CD4-positive, alpha-beta memory T cell (primary cell): ENCODE measurements at places on chromosomes 1 and 21. TPM values are rescaled to one million over a fixed set of nuclear protein-coding genes. Genes with fewer than 3 reads are reported as not detected.

Gene SSU72
- polyA plus RNA-seq, result 209 TPM

Gene S1PR1
- polyA plus RNA-seq, result 320 TPM

- DNase-seq, result no peak
Observed at GRCh38 chr1:211613108-211613947, 34.4 kb upstream of the SLC30A1 start.

GRCh38 chr1:64590316-64590715 is 120.4 kb downstream of the CACHD1 start:
- DNase-seq, result no peak

DNA sequence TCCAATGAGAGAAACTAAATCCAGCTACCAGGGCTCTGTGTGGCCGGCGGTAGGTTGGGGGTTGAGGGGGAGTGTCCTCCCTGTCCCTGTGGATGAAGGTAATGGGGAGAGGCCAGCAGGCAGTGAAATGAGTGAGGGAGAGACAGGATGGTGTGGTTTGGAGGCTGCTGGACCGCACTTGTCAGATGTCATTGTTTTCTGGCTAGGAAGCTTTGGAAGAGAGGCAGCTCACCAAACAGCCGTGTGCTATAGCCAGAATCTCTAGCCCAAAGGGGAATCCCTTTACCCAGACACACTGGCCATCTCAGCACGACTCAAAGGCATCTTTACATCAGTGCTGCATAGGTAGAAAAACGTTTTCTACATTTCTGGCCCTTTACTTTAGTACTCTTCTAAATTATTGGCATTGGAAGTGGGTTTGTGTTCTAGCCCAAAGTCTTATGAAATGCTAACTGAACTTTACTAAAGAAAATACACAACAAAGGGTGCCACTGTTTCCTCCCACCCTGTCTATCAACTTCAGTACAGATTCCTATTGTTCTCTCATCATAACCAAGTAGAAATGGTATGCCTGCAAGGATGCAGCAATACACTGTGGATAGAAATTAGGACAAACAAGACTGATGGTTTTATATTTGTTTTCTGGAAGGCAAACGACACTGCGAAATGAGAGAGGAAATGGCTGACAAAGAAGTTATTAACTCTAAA is 95.9 kb upstream of the COA6 start:
- no peak for DNase-seq
